ENCODE measurements at places on chromosomes 5 and 9.

DNA sequence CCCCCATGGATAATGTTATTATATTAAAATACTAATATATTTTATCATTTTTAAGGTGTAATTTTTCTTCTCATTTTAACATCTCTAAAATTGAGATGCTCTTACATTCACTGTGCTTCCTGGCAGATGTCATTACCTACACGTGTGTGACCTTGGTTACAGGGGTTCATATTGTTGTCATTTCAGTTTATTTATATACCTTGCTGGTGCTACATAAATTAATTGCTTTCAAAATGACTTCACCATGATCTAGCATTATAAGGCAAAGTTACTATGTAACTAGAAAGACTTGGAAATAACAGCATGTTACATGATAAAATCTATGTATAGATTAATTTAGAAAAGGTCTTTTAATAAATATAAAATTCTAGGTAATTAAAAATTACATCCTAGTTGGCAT, 60.9 kb downstream of the ARHGEF28 start:
- no peak for DNase-seq

GRCh38 chr5:30505014-30505886, 688.2 kb upstream of the CDH6 start:
- no peak for DNase-seq

GRCh38 chr5:141963701-141964100, 5.2 kb upstream of the RNF14 start:
- no peak for DNase-seq

DNA sequence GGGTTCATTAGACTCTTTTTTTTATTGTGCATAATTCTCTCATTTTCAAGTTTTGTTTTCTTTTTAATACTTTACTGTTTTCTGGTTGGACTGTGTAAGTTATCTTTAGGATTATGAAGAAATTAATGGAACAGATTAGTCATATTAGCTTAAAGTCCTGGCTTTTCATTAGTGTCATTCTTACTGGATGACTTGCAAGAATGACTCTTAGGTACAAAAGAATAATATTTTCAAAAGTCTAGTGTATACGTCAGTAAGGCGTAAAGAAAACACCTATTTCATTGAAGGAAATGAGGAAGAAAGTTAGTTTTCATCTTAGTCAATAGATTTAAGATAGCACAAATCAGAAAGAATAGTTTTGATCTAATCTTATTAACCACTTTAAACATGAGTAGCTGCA, 20.4 kb downstream of the UHRF2 start:
- DNase-seq: no peak

DNA sequence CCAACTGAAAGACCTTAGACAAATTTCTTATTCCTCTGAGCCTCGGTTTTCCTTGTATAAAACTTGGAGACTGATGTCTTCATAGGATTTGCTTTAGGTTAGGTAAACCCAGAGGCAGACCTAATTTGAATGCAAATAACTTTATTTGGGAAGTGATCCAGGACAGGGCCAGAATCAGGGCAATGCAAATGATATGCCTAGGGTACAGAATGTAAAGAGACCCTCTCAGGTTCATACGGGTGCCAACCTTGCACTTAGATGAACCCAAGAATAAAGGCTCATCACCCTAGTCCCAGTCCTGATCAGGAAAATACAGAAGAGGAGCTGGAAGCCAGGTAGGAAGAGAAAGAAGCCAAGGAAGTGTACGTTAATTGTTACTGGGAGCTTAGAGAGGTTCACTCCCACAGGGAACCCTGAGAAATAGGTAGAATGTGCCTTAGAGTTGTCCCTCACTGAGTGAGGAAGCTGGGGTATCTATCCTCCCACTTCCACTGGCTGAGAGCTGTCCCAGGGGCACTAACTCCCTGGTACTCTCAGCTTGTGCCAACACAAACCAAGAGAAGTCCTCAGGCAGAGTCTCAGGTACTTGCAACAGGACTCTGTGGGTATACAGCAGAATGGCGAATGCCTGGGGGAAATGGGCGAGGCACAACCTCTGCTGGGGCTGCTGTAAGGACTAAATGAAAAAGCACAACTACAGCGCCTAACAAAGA, 3.1 kb upstream of the HK3 start:
- no peak for DNase-seq

- DNase-seq: no peak
Measured at GRCh38 chr5:83518319-83519061, 46.9 kb downstream of the VCAN start.

GRCh38 chr9:136827794-136828473, 14.3 kb upstream of the AJM1 start:
- DNase-seq: no peak

- no peak for DNase-seq
Measured at GRCh38 chr9:75930730-75931321, 40.4 kb downstream of the PCSK5 start.

DNA sequence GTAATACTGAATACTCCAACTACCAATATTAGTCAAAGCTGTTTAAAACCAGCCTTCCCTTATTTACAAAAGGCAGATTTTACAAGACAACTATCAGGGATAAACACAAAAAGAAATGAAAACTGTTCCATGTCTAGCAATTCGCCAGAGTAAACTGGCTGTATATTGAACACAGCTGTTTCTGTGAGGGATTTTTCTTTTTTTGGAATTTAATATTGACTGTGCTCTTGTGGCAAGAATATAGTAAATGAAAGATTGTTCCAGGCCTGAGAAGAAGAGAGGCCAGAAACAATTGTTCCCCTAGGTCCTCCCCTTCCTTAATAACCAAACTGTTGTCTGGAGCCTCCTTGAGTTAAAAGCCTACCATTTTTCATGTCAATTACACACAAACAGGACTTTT, 188.6 kb downstream of the PDE4D start:
- no peak for DNase-seq

- no peak for DNase-seq
Measured at GRCh38 chr9:33465596-33466564, 7.8 kb downstream of the NOL6 start.

- DNase-seq: no peak
Measured at GRCh38 chr9:104854613-104855012, 73.3 kb downstream of the ABCA1 start.

DNA sequence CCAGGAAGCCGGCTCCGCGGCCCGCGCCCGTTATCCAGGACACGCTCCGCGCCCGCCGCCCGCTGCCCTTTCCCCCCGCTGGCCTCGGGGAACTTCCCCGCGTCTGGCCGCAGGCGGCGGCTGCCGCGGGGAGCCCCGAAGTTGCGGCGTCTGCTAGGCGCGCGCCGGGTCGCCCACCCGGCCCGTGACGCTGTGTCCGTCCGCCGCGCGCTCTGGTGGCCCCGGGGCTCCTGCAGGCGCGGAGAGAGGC, 621 bp upstream of the GCNT4 start:
- DNase-seq: no peak

DNA sequence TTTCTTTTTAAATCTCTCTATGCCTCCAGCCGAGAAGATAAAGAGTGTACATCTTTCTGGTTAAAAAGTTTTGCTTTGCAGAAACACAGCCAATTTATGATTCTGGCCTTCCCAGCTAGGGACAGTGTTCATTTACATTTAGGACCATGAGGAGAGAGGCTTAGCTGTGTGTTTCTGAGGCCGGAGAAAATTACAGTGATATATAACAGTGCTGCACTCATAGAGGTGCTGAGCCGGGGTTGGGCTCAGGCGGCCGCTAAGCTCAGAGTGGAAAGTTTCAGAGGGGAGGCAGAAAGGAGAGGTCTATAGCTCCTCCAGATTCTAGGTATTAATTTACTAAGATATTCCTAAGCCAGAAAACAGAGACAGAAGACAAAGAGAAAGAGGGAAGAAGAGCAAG, 37.0 kb upstream of the LCP2 start:
- no peak for DNase-seq
